Activated CD8-positive, alpha-beta memory T cell treated with anti-CD3 and anti-CD28 coated beads, Interleukin-2, amount 10 ng/mL, durations not matched to agents 7 days and 5 days (primary cell): ENCODE measurements at places on chromosomes 16 and 17.

GRCh38 chr17:7112510-7113108, 2.0 kb downstream of the ASGR2 start:
- DNase-seq = no peak

GRCh38 chr17:44502598-44503146, 534 bp downstream of the GPATCH8 start:
- DNase-seq = no peak

DNA sequence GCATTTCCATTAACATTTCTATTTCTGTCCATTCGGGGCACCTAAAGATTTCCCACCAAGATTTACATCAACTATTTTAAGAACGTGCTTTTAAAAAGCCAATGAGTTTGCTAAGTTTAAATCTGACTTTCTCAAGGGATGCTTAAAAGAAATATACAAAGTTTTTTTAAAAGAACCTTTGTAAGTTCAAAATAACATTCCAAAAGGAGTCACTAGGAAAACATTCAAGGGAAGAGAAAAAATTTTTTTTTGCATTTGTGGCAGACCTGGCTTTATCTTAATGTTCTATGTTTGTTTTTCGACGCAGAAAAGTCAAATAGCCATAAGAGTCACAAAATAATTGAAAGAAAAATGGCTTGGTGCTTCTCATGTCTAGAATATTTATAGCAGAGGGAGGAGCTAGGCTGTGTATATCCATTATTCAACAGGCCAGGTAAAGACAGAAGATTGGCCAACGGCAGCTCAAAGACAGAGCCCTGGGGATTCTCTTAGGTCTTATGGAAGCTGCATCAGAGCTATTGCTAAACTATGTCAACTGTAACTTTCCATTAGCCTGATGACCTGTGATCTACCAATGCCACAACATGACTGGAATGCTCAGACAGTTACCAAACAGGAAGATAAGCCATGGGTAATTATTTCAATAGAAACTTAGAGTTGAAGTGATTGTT, 37.8 kb upstream of the MYOCD start:
- no peak for DNase-seq

DNA sequence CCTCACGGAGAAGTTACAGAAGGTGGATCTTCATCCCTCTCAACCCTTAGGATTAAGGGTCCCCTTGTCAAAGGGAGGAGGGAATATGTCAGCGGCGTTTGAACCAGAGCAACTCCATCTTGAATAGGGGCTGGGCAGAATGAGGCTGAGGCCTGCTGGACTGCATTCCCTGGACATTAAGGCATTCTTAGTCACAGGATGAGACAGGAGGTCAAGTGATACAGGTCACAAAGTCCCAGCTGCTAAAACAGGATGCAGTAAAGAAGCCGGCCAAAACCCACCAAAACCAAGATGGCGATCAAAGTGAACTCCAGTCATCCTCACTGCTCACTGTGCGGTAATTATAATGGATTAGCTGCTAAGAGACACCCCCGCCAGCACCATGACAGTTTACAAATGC, 36.7 kb downstream of the RBFOX3 start:
- no peak for DNase-seq

- no peak for DNase-seq
Observed at GRCh38 chr17:835263-835662, 53.1 kb downstream of the MRM3 start.

DNA sequence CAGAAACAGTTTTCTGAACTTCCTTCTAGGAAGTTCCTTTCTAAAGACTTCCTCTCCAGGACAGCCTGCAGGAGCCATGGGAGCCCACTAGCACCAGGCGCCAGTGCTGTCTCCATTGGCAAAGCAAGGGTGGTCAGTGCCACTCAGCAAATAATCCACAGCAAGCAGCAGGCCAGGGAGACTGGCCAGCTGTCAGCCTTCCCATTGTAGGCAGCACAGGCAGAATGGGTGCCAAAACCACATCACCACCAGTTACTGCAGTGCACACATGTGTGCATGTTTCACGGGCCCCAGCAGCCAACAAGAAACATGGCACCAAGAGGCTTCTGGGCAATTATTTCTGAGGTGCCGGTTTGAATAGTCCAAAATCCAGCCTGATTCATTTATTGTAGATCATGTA, 26.7 kb downstream of the DNASE1 start:
- no peak for DNase-seq

GRCh38 chr17:36975922-36976515, 27.3 kb downstream of the AATF start:
- no peak for DNase-seq

GRCh38 chr16:46748775-46749705, 896 bp upstream of the MYLK3 start:
- no peak for DNase-seq

DNA sequence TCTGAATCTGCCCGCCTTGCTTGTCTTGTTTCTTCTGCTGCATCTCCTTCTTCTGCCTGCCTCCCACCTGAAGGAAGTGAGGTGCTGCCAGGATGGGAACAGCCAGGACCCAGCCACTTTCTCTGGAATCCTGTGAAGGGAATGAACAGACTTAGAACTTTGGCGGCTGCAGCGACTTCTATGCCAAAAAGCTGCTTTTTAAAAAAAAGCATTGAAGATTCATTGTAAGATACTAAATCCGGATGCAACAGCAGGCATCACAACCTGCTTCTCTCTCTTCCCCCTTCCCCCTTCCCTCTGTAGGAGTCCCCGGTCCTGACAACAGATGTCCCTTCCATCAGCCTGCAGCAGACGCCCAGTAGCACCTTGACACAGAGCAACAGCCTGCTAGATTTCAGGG, 176.3 kb downstream of the HS3ST4 start:
- DNase-seq = no peak

GRCh38 chr16:11792410-11793241, 4.4 kb downstream of the ZC3H7A start:
- DNase-seq = no peak

GRCh38 chr17:74452841-74453661, 13.4 kb upstream of the CD300A start:
- no peak for DNase-seq

DNA sequence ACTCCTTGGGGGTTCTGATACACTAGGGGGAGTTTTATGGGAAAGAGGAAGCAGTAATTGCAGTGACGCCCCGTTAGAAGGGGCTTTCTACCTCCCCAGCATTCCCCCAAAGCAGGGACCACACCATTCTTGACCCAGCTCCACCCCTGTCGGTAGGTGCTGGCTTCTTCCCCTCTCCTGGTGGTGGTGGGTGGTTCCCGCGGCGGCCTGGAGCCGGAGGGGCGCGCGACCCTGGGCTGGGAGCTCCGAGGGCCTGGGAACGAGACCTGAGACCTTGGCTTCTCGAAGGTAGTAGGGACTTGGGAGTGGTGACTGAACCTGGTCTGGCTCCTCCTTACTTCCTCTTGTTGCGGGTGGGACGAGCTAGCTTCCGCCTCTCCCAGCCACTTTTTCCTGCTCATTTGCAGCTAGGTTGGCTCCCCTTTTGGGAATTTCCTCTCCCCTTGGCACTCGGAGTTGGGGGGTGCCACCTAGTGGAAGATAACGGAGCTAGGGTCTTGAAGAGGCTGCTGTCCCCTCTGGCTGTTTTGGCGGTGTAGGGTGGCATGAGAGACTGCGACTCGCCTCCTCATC, 438 bp downstream of the GRN start:
- DNase-seq = peak; percentile 64

DNA sequence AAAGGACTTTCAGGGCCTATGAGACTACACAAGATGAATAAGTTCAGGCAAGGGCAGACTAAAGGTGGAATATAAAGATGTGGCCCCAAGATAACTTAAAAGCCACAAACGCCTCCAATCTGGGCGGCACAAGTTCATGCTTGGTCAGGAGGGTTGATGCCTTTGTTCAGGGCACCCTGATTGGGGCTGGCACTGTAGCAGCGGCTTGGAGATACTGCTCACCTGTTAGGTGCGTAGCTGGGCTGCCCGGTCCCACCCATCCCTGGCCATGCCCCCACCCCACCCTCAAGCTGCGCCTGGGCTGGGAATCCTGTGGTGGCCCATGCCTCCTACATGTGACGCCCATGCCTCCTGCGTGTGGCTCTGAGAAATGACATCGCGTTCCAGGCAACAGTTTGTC, 12.5 kb upstream of the SLC13A2 start:
- DNase-seq = no peak

DNA sequence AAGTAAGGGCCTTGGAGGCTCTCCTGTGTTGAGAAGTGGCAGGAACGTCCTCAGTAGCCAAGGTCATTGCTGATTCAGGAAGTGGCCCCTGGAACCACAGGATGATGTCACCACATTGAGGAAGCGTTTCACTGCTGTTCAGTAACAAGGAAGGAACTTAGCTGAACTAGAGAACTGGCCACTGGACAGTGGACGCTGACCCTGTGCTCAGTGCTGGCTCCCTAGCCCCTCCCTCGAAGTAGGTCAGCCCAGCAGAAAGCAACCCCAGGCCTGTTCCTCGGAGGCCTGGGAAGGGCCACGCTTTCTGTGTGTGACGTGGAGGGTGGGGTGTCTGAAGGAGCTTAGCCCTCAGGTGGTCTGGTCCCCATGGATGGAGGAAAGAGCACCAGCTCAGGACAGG, 58.3 kb downstream of the B9D1 start:
- DNase-seq = peak; percentile 58

GRCh38 chr16:89898201-89898967, 20.3 kb upstream of the MC1R start:
- no peak for DNase-seq

GRCh38 chr16:70160821-70161220, 12.8 kb upstream of the CLEC18C start:
- DNase-seq = no peak

DNA sequence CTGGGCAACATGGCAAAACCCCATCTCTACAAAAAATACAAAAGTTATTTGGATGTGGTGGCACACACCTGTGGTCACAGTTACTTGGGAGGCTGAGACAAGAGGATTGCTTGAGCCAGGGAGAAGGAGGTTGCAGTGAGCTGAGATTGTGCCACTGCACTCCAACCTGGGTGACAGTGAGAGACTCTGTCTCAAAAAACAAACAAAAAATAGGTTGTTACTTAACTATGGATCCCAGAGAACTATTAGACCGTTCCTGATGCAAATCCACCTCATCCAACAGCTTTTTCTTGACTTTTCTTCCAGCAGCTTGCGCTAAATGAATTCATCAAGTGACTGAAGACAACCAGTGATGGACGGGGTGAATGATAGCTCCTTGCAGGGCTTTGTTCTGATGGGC, at the start of gene OR2C1:
Gene OR2C1, plus strand, starts transcription at position 301 of the 400 bp plus-strand sequence. Its CDS starts 52 bp downstream, at position 353.
- DNase-seq = no peak

- DNase-seq = no peak
Observed at GRCh38 chr16:73071131-73071940, 23.4 kb upstream of the ZFHX3 start.

DNA sequence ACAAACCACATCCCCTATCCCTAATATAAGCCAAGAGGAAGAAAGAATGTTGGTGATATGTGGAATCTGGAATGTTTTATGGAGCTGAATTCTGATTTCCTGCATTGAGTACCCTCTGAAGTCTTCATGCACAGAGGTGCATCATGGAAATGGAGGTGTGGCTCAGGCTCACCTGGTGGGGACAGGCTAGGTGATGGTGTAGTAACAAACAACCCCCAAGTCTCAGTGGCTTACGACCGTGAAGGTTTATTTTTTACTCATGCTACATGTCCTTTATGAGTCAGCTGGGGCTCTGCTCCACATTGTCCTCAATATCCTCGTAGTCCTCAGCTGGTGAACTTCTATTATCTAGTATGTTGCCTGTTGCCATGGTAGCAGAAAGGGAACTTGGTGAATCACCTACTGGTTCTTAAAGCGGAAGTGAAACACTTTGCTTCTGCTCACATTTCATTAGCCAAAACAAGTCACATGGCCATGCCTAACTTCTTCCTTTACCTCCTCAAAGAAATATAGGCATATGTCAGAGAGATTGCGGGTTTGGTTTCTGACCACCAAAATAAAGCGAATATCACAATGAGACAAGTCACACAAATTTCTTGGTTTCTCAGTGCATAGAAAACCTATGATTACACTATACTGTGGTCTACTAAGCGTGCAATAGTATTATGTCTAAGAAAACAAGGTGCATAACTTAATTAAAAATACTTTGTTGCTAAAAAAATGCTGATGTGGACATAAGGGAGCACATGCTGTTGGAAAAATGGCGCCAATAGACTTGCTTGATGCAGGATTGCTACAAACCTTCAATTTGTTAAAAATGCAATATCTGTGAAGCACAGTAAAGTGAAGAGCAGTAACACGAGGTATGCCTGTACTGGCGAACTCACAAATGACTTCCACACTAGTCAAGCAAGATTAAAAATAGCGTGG, at the start of gene PMFBP1:
Gene PMFBP1, minus strand, starts transcription at position 51 of the 930 bp plus-strand sequence. CDS start 947 bp downstream, outside the sequence.
- DNase-seq = peak; percentile 43

GRCh38 chr16:85844786-85845185, 45.3 kb downstream of the COX4I1 start:
- no peak for DNase-seq

GRCh38 chr17:70797166-70797565, 627.8 kb downstream of the KCNJ2 start:
- no peak for DNase-seq

- DNase-seq = no peak
Observed at GRCh38 chr17:72587156-72587555, 466.3 kb downstream of the SOX9 start.

DNA sequence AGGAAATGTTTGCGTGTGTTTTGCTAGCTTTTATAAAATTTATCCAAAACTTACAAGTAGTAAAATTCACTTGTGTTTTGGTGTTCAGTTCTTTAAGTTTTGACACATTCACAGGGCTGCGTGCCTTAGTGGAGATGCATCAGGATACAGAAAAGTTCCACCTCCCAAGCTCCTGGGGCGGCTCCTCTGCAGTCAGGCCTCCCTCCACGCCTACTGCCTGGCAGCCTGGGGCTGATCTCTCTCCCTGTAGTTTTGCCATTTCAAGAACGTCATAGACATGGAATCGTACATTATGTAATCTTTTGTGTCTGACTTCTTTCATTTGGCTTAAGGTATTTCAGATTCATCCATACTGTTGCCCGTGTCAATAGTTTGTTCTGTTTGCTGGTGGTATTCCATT, 27.2 kb upstream of the IRF8 start:
- no peak for DNase-seq

DNA sequence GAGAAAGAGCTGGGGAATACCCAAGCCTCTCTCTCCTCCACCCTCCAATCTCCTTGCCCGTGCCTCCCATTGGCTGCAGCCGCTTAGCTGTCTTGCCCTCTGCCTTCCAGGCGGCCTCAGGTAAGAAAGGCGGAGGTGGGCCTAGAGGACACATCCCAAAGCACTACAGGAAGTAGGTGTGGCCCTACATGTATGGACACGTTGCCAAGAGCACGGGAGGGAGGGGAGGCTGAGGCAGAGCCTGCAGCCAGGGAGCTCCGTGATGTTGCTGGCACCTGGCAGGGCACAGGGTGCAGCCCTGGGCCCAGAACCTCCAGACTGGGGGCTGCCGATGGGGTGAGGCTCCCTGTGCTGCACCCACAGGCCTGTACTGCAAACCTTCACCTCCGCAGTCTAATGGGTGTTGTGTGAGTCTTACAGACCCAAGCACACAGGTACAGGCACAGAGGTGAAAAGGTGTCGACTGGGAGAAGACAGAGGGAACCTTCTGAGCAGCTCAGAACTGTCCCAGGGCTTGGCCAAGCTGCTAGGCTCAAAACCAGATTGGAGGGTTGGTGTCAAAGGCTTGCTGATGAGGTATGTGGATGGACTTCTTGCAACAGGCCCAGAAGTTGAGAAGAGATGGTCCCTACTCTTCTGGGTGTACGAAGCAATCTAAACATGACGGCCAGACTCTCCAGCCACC, 23.5 kb upstream of the FOXK2 start:
- DNase-seq = no peak

GRCh38 chr16:61233713-61234112, 802.5 kb downstream of the CDH8 start:
- no peak for DNase-seq

GRCh38 chr17:69557339-69557738, 142.8 kb downstream of the MAP2K6 start:
- no peak for DNase-seq

GRCh38 chr16:86051368-86052114, 152.6 kb downstream of the IRF8 start:
- no peak for DNase-seq
